MG63 (cell line): ENCODE measurements at places on chromosomes 1 and 21. TPM values are rescaled to one million over a fixed set of nuclear protein-coding genes. Genes with fewer than 3 reads are reported as not detected.

The CNR2 gene
- total RNA-seq = not detected in 2 replicates

The HAO2 gene
- total RNA-seq = not detected in 2 replicates

The CHI3L1 gene
- total RNA-seq = 3.5 and 4.8 TPM in 2 replicates

The S100A11 gene
- total RNA-seq = 347 and 507 TPM in 2 replicates

The KCNJ9 gene
- total RNA-seq = not detected in 2 replicates

The PLA2G2F gene
- not detected in 2 replicates for total RNA-seq
